Fibroblast of skin of right quadriceps (primary cell): ENCODE measurements at places on chromosomes 6 and 20.

- DNase-seq = no peak
Measured at GRCh38 chr6:36700831-36701230, 3.2 kb downstream of the RAB44 start.

DNA sequence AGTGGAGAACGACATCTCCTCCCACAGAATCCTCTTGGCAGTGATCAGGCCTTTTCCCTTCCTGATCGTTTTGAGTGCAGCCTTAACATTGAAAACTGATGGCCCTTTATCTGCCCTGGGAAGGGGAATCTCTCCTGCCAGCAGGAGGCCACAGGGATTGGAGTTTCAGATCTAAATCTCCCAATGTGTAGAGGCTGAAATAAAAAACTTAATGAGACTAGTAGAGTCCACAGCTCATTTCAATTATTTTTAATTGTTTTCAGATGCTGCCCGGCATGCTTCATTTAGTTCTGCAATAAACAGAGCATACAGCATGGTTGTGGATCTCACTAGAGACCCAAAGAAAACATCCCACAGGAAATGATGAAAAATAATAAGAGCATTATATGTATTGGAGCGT, 662.2 kb upstream of the HS3ST5 start:
- peak; percentile 6 for DNase-seq

DNA sequence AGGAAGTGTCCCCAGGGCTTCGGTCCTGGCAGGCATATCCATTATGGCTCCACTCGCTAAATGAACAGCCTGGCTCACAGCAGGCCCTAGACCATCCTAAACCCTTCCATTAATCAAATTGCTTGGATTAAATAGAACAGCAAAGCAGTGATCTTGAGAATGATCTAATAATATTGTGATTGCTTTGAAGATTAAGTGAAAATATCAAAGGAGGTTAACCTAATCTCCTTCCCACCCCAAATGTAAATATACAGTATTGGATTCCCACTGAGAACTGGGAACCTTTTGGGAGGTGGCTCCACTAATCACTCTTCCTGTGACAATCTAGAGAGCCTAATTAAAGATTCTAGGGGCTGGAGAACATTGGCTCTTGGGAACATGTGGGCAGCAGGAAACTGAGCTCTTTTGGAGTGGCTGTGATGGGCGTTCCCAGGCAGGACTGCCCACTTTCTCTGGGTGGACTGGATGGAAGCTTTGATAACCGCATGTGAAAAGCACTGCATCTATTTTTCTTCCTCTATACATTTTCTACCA, 68.3 kb upstream of the FRMD1 start:
- DNase-seq = no peak

GRCh38 chr6:98516206-98516605, 318.2 kb upstream of the POU3F2 start:
- no peak for DNase-seq

- peak; percentile 48 for DNase-seq
Measured at GRCh38 chr20:34538671-34539123, 19.8 kb upstream of the MAP1LC3A start.

GRCh38 chr6:85674604-85675003, 31.9 kb upstream of the SYNCRIP start:
- DNase-seq = no peak

- peak; percentile 58 for DNase-seq
Measured at GRCh38 chr6:105594821-105595220, 191.9 kb upstream of the PREP start.
